ENCODE measurements at places on chromosomes 11 and 22.

GRCh38 chr22:47618180-47619010 is 855.9 kb downstream of the TBC1D22A start:
- DNase-seq: no peak

GRCh38 chr22:25735650-25736049 is 6.3 kb upstream of the MYO18B start:
- no peak for DNase-seq

DNA sequence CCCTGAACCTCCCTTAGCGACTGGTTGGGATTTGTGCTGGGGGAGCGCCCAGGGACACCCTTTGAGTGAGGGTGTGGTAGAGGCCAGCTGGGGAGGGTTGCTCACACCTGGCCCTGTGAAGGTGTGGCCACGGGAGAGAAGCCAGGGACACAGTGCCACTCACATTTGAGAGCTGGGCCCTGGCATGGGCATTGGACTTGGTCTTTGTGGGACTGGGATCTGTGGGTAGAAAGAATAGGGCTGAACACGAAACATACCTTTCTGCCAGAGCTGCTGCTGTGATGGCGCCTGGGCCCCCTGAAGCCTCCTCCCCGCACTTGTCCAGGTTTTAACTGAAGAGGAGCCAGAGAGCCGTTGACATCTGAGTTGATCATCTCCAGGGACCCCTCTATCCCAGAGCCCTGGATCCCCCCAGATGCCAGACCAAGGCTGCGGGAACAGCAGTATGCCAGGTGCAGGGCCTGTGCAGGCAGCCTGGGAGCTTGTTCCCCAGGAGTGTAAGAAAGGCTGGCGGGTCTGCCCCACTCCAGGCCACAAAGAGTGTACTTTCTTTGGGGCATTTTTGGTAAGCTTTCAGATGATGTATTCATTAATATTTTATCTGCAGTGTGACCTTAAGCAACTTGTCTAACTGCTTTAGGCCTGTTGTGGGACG is 284.1 kb downstream of the TBC1D22A start:
- DNase-seq: no peak

GRCh38 chr11:827146-827896 is 398 bp upstream of the CRACR2B start:
- DNase-seq: peak; percentile 31

DNA sequence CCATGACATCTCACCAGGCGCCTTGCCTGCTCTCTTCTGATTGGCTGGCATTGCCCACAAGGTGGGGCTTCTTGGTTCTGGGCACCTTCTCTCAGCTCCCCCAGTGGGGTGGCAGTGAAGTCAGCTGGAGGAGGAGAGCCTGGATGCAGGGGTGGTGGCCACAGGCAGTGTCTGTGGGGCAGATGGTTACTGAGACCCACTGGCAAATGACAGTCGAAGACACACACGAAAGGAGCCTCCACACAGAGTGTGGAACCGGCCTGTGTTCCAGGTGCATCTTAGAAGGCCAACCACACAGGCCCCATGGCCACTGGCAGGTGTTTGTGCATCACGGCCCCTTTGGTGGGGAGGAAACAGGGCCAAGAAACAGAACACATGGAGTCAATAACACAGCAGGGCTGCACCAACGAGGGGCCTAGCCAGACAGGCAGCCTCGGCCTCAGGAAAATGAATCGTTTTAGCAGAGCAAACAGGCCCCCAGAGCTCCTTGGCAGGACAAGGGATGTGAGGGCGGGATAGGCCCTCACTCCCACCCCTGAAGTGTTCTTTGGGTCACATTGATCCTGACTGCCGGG is 683.4 kb downstream of the TBC1D22A start:
- no peak for DNase-seq

DNA sequence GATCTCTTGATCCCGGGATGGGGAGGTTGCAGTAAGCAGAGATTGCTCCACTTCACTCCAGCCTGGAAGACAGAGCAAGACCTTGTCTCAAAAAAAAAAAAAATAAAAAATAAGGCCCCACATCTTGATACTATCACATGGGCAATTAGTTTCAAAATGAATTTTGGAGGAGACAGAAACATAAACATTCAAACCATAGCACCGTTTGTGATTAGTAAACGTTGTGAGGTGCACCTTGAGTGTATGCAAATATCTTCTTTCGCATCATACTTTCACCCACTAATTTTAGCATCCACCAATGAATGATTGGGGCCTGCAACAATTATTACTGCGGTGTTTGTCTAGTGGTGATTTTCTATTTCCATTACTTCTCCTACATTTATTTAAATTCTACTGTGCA is 11.0 kb upstream of the SPDYC start:
- no peak for DNase-seq

DNA sequence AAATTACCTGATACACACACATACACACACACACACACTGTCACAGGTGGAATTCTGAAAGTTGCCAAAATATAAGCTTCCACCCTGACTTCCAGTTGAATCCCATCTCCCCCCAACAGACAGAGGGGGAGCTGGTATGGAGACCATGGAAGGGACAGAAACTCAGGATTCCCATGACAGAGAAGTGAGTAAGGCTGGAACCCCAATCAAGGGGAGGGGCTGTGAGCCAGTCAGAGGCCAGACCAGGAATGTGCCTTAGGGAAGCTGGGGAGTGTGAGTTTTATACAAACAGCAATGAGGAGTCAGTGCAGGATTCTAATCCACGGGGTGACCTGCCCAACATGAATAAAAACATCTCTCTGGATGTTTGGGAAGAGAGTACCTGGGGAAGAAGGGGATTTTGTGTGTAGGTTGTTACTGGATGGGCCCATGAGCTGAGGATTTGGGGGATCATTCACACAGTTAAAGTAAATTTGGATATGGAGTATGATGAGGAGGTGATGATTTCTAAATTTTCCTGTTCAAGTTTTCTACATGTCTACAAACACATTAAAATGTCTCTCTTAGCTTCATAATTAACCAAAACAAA is 38.7 kb upstream of the TOP3B start:
- no peak for DNase-seq

GRCh38 chr11:105592035-105592434 is 17.8 kb upstream of the GRIA4 start:
- DNase-seq: no peak

GRCh38 chr22:26642465-26643417 is 14.6 kb upstream of the MIAT start:
- peak; percentile 88 for DNase-seq

GRCh38 chr22:19330865-19331418 is 39.4 kb upstream of the CLTCL1 start:
- no peak for DNase-seq

DNA sequence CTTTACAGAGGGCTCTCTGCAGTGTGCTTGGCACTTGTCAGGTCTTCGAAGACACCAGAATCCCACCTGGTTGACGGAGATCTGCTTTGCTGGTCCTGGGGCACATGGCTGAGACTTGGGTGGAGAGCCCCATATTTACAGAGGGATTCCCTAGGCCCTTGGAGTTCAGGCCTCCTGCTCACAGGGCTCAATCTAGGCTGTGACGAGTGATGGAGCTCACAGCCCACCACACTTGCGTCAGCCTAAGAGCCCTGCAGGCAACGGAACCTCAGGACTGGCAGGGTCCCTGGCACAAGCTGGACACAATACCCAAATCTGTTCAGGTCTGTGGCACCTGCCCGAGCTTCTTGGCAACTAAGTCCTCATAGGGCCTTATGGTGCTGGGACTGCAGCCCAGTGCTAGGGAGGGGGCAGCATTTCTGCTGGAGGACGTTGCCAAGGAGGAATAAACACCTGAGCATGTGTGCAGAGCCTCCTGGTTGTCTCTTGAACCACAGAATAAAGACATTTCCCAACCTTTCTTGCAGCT is 59.1 kb downstream of the KCNC1 start:
- no peak for DNase-seq

DNA sequence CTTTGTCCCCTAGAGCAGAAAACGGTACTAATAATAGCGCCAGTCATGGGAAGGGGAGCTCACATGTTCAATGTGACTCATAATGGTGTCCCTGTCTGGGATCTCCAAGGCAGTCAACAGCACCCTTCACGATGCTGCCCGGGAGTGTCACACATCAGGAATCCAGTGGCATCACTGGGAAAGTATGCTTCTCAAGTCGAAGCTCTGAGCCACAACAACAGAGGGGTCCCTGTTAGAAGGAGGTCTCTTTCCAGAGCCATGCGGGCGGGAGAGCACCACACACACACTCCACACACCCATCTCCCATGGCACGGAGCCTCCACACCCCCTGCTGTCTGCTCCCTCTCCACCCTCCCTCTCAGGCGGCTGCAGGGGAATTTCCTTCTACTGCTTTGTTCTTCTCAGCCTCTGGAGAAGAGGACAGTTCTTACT is 119.7 kb downstream of the ETS1 start:
- DNase-seq: peak; percentile 47

- peak; percentile 38 for DNase-seq
These were observed at the start of gene ME3 for GRCh38 chr11:86672007-86672621. TSS of gene ME3 (minus strand) at chr11:86672616.

- DNase-seq: peak; percentile 19
These were observed 1.7 kb downstream of the EP300 start for GRCh38 chr22:41094041-41094593.

Data from CD4-positive, alpha-beta T cell treated with Interleukin-17A for 4 hours (primary cell).